Brain (organoid and tissue), 16 donors: ENCODE measurements at places on chromosomes 11 and 22. TPM values are rescaled to one million over a fixed set of nuclear protein-coding genes. Genes with fewer than 3 reads are reported as not detected.

DNA sequence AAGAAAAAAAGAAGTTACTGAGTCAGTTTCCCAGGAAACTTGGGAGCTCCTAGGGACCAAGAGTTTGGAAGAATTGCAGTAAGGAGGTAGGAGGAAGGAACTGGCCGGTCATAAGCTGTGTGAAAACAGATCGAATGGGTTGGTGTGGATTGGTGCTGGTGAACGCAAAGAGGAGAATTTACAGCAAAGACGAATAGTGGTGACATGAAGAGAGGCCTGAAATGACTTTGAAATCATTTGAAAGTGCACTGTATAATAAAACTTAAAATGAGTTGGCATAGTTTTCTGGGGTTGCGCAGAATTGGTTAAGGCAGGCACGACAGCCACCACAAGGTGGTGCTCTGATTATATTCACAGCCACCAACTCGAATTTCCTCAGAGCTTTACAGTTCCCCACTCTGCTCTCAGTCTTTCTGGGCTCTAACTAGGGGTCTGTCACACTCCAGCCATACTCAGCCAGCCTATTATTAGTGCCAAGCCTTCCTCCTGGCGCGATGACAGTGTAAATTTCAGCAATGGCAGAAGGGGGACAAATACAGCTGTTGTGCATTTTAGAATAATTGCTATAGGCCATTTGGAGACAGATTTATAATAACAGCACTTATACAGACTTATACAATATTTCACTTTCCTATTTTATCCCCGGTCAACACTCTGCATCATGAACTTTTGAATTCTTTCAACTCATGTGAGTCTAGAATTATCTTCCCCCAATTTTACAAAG is 8.3 kb upstream of the HTR3B start:
- peak; percentile 72 for DNase-seq

Gene KRTAP5-1
- not detected for polyA plus RNA-seq

Gene WT1
- not detected for polyA plus RNA-seq

DNA sequence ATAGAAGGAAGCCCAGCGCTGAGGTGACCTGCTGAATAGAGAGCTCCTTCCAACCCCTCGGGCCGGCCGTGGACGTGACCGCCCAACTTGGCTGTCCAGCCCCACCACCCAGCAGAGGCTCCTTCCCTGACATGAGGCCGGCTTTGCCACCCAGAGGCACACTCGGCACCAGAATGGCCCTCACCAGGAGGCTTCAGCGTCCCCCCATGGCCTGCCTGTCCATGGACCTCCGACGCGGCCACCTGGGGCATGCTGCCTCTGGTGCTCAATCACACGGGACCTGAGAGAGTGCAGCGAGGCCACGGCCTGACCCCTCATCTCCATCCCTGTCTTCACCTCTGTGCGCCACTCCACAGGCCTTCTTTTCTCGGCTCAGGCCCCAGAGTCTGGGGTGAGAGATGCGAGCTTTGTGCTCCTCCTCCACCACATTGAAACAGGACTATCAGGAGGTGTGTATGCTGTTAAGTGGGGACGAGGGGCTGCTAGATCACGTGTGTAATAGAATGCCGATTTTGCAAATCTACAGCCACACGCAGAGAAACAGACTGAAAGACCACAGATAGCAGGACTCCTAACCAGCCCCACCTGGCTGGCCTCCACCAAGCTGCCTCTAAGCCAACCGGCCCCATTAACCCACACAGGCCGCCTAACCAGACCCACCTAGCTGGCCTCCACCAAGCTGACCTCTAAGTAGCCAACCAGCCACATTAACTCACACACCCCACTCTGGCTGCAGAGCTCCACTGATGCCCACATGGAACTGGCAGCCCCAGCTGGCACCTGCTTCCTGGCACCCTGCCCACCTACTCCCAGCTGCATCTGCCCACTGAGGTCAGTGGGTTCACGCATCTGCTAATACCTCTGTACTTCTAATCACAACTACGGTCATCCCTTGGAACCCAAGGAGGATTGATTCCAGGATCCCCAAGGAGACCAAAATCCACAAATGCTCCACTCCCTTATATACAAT is 20.7 kb downstream of the LINC01488 start:
- DNase-seq = no peak

DNA sequence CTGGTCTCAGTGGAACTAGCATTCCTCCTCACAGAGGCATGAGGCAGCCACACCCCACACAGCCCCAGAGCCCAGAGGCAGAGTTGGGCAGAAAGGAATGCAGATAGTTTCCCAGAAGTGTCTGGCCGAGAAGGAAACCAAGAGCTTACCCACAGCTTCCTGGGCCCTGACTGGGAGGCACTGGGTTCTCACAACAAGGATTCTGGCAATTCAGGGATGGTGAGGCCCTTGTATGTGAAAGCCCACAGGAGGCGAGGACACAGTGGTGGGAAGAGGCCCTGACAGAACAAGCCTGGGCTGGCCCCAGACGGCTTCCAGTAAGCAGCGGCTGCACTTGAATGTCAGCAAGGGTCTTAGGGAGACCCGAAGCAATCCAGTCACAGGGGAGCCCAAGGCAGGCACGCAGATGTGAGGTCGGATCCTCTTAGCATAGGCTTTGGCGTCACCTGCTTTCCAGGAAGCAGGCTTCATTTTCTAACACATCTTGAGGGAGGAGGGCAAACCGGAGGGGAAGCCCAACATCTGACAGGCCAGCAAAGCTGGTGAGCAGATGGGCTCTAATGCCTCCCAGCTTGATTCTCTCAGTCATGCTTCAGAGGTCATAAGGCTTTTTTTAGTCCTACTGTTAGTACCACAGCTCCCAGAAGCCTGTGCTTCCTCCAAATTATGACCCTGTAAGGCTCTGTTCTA is 78.3 kb upstream of the AKIP1 start:
- DNase-seq = peak; percentile 64

Gene CRYBB1
- polyA plus RNA-seq = 7.1 TPM

Gene OR9G1
- polyA plus RNA-seq = not detected

Gene RIMBP3C
- polyA plus RNA-seq = not detected

- DNase-seq = no peak
These were observed 71.2 kb downstream of the MYO7A start for GRCh38 chr11:77199137-77199745.

Gene KDM4E
- polyA plus RNA-seq = not detected

GRCh38 chr22:47369431-47370015 is 607.1 kb downstream of the TBC1D22A start:
- no peak for DNase-seq

DNA sequence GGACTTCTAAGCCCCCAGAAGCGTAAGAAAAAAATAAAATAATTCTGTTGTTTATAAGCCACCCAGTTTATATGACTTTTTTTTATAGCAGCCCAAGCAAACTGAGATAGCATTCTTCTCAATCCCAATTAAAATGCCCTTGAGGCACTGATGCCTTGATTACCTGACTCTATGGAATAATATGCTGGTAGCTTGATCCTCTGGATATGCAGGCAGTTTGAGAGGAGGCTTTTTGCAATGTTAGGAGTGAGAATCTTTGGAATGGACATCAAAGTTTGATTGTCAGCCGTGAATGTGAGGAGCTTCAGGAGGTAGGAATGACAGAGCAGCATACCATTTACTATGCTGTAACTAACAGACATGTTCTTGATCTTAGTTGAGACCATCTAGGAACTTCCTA is 275.6 kb downstream of the AASDHPPT start:
- no peak for DNase-seq

GRCh38 chr11:15801126-15801525 is 555.2 kb downstream of the SOX6 start:
- no peak for DNase-seq

GRCh38 chr22:20606041-20606783 is 98.8 kb downstream of the MED15 start:
- peak; percentile 30 for DNase-seq

DNA sequence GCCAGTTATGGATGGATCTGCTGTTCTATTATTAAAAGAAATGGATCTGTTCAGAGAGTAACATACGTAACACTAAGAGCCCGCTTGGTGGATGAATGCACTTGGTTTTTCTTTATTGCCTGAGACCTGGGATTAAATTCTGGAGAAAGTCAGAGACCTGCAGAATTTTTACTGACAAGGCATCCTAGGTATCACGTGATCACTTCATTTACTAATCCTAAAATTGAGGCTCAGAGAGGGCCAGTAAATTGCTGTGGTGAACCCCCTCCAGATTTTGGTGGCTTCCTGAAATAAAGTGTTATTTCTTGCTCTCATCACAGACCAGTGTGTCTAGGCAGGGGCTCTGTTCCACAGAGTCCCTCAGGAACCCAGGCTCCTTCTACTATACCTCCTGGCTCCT is 187.9 kb upstream of the LARGE1 start:
- DNase-seq = no peak

GRCh38 chr11:120801801-120802689 is 221.9 kb upstream of the TBCEL start:
- DNase-seq = peak; percentile 89

Gene DNAJB7
- not detected for polyA plus RNA-seq

DNA sequence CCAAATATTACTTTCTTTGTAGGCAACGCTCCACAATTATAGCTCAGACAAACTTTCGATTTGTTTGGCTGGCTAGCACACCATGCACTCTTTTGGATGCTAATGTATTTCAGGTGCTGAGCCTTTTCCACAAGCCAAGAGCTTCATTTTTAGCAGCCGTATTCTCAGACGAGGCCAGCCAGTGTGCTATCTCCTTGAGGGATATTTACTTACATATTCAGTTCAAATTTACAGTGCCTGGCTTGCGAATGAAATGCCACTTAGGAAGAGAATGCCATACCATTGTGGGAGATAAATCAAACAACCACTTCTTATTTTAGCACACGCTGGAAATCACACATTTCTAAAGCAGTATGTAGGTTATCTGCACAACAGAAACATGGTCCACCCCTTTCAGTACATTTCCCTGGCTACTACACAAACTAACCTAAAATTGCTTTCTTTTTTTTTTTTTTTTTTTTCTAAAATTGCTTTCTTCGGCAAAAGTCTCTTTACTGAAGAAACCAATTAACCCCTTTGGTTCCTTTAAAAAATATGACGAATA is 236.9 kb downstream of the CADM1 start:
- DNase-seq = peak; percentile 66

Gene SYCE3
- 2.9 TPM for polyA plus RNA-seq

Gene TMEM86A
- polyA plus RNA-seq = 2.6 TPM

- no peak for DNase-seq
These were observed 92.3 kb upstream of the TEAD1 start for GRCh38 chr11:12581923-12582322.

Gene OR8D1
- not detected for polyA plus RNA-seq

GRCh38 chr11:74025467-74026166 is 16.7 kb upstream of the UCP3 start:
- DNase-seq = no peak

GRCh38 chr22:50305393-50305922 is 2.0 kb downstream of the PLXNB2 start:
- no peak for DNase-seq

GRCh38 chr22:17772958-17773605 is 1.2 kb downstream of the BID start:
- DNase-seq = peak; percentile 36

GRCh38 chr11:77036398-77036797 is 2.2 kb downstream of the B3GNT6 start:
- DNase-seq = no peak

Gene KIRREL3
- 52.5 TPM for polyA plus RNA-seq

Gene OR52E2
- not detected for polyA plus RNA-seq

DNA sequence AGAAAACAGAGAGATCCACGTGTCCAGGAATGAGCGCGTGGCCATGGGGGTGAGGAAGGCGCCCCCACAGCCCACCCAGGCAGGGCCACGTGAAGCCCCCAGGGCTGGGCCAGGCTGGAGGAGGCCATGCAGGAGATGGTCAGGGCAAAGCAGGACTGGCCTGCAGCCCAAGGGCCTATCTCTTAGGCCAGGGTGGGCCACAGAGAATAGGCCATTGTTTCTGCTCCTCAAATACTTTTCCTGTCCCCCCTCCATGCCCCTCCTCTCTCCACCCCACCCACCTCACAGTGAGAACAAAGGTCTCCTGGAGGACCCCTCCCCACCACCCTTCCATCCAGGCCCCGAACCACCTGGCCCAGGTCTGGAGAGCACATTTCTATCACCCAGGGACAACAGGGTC is 8.3 kb upstream of the CDC42EP1 start:
- DNase-seq = no peak

GRCh38 chr11:17098038-17098437 is 20.6 kb upstream of the RPS13 start:
- no peak for DNase-seq

GRCh38 chr22:46111645-46112306 is 38.5 kb upstream of the PPARA start:
- DNase-seq = no peak

- no peak for DNase-seq
These were observed 28.4 kb upstream of the SIK2 start for GRCh38 chr11:111573821-111574249.

DNA sequence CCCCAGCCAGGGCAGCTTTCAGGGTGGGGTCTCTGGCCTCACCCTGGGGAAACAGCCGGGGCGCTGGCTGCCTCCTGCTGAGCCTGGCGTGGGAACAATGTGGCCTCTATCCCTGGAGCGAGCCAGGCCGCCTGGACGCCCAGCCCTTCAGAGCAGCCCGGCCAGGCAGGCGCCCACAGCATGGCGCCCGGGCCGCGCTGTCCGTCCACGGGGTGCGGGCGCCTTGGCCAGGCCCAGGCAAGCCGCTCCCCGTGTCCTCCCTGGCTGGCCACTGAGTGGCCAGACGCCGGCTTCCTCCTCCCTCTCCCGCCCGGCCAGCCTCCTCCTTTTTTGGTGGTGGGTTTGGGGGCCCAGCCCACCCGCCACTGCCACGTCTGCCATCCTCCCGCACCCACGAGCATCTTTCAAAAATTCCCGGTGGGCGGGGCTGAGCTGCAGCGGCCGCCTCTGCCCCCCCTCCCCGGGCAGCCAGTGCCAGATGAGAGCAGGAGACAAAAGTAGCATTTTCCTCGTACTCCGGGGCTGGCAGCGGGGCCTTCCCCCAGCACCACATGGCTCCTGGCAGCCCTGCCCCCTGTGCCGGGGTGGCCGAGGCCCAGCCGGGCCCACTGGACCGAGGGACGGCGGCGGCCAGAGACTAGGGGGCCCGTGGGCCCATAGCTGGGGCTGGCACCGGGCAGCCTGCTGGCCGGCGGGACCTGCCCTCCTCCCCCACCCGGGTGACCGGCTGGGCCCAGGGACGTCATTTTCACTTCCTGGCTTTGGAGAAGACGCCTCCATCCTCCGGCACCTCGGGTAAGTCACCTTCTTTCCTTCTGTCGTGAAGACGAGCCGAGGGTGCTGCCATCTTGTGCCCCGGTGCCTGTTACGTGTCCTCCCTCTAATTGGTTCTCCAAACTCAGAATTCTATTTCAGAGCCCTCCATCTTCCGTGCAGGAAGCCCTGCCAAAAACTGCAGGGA is 70.2 kb upstream of the PPARA start:
- peak; percentile 89 for DNase-seq

DNA sequence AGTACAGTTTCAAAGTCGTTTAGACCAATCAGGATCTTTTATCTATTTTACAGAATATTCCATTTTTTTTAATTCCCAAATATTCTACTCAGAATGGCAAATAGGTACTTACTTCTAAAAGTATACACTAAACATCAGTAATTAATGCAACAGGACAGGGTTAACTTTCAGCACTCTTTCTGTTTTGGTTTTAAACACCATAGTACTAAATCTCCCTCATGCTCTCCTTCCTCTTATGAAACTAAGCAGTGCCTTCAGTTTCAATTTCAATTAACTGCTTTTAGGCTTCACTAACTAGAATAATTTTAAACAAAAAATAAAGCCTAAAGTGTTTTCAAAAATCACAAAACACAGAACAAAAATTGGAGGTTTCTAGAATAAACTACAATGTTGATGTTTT is 57.9 kb downstream of the NOX4 start:
- DNase-seq = no peak

- peak; percentile 77 for DNase-seq
These were observed 333.9 kb downstream of the CADM1 start for GRCh38 chr11:115170133-115170815.

GRCh38 chr22:20569059-20570058 is 61.9 kb downstream of the MED15 start:
- DNase-seq = no peak

Gene NRIP3
- 9.2 TPM for polyA plus RNA-seq

Gene MAJIN
- not detected for polyA plus RNA-seq
